T-helper 1 cell (primary cell): ENCODE measurements at places on chromosomes 1 and 21.

DNA sequence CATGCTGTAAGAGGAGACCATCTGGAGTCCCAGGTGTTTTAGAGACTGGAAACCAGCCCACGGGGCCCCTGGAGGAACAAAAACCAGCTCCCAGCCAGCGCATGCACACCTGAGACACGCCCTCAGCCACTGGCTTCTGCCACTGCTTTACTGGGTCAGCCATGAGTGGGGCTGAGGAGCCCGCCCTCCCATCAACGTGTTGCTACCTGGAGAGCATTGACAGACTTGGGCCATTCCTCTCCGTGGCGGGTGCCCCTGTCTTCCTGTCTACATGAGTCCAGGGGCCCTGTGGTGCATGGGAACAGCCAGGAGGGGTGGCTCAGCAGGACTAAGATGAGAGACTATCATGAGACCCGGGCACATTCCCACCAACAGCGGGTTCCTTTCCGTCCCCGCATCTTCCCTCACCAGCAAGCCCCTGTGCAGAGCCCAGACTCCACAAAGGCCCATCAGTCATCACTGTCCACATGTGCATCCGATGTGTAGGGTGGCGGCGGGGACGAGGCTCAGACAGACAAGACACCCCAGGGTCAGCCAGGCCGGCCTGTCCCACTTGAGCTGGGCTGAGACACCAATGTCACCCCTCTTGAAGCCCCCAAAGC, 45.4 kb upstream of the POFUT2 start:
- no peak for DNase-seq

DNA sequence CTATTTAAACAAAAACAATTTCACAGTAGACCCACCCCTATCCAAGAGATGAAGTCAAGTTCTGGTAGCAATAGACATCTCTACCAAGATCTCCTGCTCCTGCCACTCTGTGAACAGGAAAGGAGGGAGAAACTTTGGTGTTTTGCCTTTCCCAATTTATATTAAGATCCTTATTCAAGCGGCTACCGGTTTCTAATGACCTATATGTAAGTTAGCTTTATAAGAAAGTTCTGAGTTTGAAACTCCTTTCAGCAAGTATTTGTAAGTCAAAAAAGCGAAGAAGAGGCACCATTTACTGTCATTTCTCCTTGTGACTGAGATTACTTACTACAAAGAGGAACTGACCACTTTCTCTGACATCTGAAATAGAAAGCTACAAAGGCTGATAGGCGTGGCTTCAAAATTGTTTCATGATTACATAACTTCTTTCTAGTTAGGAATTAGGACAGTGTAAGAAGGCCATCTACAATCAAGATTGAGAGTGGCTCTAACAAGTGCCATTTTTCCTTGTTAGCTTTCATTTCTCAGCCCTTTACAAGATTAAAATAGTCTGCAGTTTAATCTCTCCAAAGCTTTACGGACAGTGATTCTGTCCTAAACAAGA, at the start of gene MNDA:
MNDA (plus strand) TSS at position 448 of the 604 bp plus-strand sequence. CDS start 10,803 bp downstream, outside the sequence.
- DNase-seq, result no peak

GRCh38 chr1:9910076-9910422, at the start of gene CTNNBIP1:
TSS of gene CTNNBIP1 (minus strand) at chr1:9910269. CDS start at chr1:9872064, 38,205 bp downstream.
- no peak for DNase-seq

DNA sequence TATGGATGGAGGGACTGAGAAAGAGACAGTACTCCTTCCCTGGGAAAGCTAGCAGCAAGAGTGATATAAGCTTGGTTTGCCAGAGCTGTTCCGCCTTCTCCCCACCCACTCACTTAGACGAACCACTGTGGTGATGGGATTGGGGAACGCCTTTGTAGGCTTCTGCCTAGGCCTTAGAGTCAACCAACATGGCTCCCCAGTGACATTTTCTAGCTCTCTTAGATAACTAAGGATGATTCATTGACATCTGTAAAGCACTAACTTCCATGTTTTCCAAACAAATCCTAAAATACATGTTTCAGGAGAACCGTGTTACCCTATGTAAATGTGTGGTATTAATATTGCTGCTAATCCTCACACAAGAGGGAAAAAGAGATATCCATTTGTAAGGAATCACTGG, 21.6 kb upstream of the SSX2IP start:
- DNase-seq, result no peak

- DNase-seq, result no peak
Observed at GRCh38 chr1:36991551-36991950, 42.8 kb downstream of the GRIK3 start.

DNA sequence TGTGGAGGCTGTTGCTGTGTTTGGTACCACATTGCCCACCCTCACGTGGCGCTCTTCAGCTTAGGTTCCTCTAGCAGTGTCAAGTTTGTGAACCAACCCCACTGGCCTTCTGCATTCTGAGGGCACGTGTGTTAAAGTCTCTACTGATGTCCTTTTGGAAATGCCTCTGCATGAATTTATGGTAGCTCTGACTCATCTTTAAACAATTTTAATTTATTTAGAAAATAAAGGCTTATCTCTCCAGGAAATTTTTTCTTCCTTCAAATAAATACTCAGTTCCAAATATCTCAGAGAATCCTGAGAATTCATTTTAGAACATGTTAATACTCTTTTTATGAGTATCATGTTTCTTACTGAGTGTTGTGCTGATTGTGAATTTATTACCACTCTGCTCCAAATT, 5.5 kb downstream of the CD1D start:
- no peak for DNase-seq

- DNase-seq, result no peak
Observed at GRCh38 chr1:82848043-82848442, 1047.3 kb downstream of the ADGRL2 start.

DNA sequence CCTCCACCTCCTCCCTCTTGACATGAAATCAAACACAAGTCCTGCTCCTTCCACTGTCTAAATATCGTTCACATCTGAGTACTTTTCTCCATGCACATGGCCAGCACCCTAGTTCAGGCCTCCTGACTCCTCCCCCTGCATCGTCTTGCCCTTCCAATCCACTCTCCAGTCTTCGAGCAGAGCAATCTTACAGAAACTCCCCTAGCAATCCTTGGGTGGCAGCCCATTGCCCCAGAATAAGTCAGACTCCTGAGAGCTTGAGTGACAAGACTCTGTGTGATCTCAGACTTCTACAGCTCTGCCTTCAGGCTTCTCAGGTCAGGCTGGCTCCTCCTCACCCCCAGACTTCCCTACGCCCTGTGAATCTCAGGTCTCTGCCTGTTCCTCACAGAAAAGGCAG, 5.5 kb downstream of the SH2D2A start:
- DNase-seq, result no peak

GRCh38 chr1:183365676-183366075, 52.5 kb downstream of the NMNAT2 start:
- no peak for DNase-seq

GRCh38 chr1:42736152-42736551, 3.9 kb downstream of the CLDN19 start:
- no peak for DNase-seq

DNA sequence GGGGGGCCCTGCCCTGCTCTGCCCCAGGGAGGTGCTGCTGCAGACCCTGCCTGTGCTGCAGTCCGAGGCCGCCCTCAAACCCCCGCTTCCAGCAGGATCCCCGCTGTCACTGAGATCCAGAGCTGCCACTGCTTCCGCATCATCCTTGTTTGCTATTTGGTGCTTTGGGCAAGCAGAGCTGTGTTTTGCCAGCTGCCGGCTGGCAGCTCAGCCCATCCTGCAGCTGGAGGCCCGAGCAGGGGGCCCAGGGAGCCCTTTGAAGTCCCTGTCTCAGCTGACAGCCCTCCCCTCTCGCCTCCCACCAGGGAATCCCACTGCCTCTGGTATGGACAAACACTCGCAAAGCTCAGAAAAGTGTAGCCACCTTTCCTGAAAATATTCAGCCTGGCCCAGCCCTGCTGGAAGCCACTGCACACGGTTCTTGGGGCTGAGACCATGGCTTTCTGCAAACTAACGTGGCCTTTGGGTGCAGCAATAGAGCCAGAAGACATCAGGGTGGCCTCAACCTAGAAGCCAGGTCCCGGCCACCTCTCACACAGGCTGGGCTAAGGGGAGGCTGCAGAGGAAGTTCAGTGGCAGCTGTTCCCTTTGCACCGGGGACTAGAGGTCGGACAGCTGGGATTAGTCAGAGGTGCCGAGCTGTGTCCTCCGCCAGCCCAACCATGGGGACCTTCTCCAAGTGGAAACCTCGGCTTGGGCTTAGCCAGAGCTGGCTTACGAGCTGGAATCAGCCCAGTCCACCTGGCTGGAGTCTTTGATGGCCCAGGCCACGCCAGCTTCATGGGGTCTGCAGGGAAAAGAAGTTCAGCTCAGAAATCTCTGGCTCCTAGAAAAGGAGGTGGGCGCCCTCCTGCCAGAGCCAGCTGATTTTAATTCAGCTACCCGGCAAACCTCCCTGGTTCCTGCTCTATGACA, 107.1 kb downstream of the SPSB1 start:
- DNase-seq, result no peak

DNA sequence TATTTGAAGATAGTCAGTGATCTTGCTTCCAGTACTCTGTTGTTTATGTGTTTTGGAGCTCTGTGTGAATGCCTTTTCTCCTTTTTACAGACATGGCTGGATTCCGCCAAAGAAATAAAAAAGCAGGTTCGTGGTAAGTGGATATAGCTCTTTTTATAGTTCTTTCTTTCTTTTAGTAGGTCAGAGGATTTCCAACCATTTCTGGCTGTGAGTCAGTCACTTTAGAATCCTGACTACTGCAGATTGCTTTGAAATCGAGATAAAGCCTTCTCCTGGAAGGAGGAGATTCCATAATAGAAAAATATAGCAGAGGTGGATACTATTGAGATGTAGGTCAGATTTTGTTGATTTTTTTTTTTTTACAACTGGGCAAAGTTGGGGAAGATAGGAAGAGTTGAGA, 97.4 kb downstream of the EPB41 start:
- DNase-seq, result no peak

- DNase-seq, result no peak
Observed at GRCh38 chr1:95449516-95449915, 215.5 kb downstream of the RWDD3 start.

GRCh38 chr1:57401671-57402070, 22.2 kb downstream of the DAB1 start:
- no peak for DNase-seq

GRCh38 chr1:172874950-172875349, 175.8 kb downstream of the TNFSF18 start:
- DNase-seq, result peak; percentile 6

DNA sequence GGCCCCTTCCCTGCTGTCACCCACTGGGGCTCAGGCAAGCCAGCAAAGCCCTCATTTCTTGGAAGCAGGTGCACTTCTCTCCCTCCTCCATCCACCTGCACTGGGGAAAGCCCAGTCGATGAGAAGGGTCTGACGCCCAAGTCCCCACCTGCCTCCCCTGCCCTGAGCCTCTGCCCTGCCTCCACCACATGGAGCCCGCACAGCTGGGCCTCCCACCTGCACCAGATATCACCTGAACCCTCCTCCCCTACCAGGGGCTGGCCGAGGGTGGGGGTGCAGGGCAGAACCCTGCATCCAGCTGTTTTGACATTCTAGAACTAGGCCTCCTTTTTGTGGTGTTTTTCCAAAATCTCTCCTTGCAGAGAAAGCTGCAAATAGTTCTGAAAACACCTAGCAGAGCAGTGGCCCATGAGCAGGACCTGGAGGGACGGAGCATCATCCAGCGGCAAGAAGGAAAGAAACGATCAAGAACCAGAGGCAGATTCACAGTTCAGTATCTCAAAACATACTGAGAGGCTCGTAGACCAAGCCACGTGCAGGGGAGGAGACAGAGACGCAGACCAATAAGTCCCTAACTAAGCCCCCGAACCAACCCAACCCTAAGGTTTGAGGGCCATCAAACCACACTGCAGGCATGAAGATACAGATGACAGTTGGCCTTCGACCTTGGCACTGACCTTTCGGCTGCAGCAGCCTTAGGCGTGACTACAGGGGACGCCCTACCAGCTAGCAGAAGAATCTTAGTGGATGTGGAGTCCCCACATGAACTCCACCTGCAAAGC, 16.7 kb downstream of the CHD5 start:
- no peak for DNase-seq

DNA sequence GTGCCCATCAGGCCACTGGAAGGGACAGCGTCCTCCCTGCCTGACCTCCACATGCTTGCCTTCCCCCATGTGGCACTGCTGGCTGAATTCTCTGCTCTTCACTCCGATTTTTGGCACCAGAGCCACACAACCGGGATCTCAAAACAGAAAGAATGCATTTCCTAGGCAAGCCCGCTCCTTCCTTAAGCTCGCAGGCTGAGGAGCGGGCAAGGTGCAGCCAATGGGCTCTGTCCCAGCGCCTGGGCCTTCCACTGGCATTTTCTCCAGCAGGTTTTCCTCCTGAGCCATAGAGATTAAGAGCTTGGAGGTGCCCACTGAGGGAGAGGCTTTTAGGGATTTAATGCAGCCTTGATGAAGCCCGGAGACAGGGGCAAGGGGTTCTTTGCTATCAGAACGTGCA, 158.0 kb downstream of the IGSF21 start:
- no peak for DNase-seq

DNA sequence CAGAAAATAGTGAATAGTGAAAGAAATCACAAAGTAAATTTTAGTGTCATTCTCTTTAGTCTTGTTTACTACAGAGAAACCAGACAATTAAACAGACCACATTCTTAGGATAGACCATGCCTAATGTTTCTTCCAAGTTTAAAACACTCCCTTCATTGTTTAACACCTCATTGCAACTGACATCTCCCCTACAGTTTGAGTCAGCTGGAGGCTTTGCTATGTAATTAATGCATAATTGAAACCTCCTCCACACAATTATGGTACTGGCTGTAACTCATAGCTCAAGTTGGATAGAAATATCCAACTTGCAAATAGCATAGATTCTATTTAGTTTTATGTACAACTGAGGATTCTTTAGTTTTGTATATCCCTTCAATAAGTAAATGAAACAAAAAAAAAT, 35.2 kb upstream of the B3GALT2 start:
- no peak for DNase-seq

- DNase-seq, result no peak
Observed at GRCh38 chr1:205258261-205258691, 30.5 kb downstream of the TMCC2 start.

DNA sequence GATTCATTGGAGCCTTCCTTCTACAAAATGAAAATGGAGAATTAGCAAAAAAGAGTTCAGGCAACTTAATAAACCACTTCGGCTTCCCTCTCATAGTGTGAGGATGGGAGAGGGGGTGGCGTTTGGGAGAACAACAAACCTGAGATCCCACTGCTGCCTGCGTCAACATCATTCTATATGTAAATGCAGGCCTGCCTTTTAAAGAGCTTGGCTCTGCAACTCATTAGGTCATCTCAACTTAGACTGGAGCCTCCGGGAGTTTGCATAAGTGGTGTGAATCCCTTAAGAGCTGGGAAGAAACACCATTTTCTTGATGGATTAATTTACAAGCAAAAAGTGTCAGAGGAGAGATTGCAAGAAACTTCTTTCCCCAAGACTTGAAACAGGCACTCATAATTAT, 127.6 kb upstream of the DAB1 start:
- DNase-seq, result no peak
